Activated gamma-delta T cell (primary cell): ENCODE measurements at places on chromosomes 13 and 19.

- DNase-seq = no peak
Measured at GRCh38 chr19:41837981-41838708, 6.3 kb downstream of the LYPD4 start.

- no peak for DNase-seq
Measured at GRCh38 chr19:17553256-17553655, 2.2 kb upstream of the COLGALT1 start.

GRCh38 chr19:1503089-1503924 lies 9.5 kb downstream of the ADAMTSL5 start:
- peak; percentile 41 for DNase-seq

- DNase-seq = no peak
Measured at GRCh38 chr13:98556968-98557631, 19.8 kb downstream of the STK24 start.

DNA sequence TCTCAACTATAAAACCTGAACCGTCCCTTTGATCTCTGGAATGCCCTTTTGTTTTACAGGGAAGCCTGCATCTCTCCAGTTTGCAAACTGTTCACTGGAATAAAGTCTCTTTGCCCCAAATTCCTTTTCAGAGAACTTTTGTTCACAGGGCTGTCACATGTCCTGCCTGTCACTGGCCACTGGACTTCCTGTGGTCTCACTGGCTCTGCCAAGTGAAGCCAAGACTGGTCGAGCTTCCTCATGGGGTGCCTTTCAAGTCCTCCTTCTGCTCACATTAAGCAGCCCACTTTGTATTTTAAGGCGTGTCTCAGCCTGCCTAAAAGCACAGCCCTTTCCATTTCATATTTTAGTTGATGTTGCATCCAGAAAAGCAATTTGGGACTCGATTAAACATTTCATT lies 215.7 kb downstream of the KATNAL1 start:
- DNase-seq = no peak

DNA sequence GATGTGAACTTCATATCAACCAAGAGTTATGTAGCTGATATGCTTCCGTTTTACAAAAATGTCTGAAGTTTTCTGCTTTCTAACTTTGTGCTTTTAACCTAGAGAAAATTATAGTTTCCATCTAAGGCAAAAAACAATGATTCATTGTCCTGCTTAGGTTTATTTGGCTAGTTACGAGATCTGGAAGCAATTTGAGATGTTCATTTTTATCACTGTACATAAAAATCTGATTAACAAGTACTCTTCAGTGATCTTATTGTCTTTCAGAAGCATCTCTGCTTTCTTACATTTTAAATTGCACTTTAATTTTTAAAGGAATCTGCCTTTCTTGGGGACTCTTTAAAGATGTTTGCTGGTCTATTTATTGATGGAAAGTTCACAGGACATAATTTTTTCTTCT lies 188.1 kb downstream of the RFC3 start:
- DNase-seq = no peak

GRCh38 chr19:19095691-19096090 lies 31.9 kb downstream of the SLC25A42 start:
- DNase-seq = no peak

GRCh38 chr13:75135325-75135825 lies 346.6 kb downstream of the TBC1D4 start:
- DNase-seq = no peak

GRCh38 chr13:77196052-77196618 lies 130.8 kb downstream of the MYCBP2 start:
- no peak for DNase-seq

DNA sequence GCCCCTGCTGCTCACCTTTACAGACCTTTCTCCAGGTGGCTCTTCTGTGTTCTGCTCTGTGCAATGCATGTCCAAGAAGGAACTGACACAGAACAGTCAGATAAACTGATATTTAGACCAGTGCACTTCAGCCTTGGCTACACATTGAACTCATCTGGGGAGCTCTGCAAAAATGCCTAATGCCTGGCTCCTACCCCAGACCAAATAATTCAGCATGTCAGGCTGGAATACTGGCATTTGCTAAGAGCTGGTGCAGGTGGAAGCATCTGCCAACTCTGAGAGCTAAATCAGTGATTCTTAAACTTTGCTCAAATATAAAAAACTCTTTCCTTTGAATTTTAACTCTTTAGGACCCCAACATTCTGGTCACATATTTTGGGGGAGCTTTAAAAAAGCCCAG lies 118.2 kb upstream of the TSC22D1 start:
- DNase-seq = no peak

DNA sequence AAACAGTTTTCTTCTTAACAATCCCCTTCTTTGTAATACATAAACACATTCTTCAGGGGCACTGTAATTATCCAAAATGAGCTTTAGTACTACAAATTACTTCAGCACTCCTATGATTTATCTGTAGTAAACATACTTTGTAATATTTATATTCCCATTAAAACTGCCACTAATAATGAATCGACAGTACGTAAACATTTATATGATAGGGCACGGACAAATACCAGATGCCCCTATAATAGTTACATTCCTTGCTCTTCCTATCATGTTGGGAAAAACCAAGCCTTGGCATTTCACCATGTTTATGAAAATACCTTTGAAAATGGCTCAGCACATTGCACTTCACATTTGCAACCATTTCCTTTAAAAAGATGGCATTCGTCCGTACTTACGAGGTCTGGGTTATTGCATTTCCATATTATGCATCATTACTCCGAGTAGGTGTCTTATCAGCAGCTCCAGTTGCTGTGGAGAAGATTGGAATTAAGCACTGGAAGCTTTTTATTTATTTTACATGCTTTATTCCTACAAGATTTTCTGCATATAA lies 1043.4 kb downstream of the DIAPH3 start:
- no peak for DNase-seq

GRCh38 chr13:31862828-31863227 lies 123.5 kb downstream of the RXFP2 start:
- DNase-seq = no peak

- no peak for DNase-seq
Measured at GRCh38 chr19:29815231-29815630, 3.4 kb downstream of the CCNE1 start.

DNA sequence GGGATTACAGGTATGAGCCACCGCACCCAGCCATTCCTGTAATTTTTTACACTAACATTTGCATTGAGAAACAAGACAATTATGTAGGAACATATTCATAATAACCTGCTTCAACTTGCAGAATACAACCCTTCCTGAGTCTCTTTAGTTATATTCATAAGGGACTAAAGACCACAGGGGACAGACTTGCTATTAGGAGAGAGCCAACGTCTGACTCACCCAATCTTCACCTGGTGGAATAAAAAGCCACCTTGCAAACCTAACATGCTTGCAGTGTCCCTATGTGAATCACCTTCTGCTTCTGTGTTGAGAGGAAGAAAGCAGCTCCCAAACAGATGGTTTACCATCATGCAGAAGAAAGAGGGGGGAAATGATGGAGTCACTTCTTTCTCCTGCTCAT lies 456.1 kb downstream of the PCDH9 start:
- DNase-seq = no peak

- no peak for DNase-seq
Measured at GRCh38 chr13:81686877-81687276, 1346.0 kb upstream of the SPRY2 start.

DNA sequence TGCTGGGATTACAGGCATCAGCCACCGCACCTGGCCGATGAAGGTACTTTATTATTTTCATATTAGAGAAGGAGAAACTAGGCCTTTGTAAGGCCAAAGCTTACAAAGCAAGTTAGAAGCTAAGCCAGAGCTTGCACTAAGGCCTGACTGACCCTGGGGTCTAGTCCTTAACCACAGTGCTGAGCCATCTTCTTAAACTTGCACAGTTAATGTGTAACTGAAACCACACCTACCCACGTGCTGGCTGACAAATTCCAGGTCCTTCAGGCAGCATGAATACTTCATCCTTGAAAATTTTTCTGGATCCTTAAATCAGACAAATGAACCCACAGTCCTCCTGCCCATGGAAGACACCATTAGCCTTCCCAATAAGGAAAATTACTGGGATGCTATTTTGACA lies 880.6 kb downstream of the UQCRFS1 start:
- no peak for DNase-seq

- DNase-seq = no peak
Measured at GRCh38 chr13:94109715-94110374, 369.6 kb downstream of the DCT start.

GRCh38 chr19:17183858-17184321 lies 31.3 kb upstream of the USE1 start:
- DNase-seq = no peak

DNA sequence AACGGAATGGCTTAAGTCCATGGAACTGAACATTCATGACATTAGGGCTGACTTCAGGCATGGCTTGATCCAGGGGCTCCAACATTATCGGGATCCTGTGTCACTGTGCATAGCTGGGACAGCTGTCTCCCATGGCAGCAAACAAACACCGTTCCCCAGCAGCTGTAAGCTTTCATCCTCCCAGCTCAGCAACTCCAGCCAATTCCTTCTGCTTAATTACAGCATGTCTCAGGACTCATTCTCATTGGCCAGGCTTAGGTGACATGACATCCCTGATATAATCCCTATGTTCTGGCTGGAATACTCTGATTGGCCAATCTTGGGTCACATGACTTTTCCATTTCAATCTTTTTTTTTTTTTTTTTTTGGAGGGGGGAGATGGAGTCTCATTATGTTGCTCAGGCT lies 10.9 kb upstream of the TLE5 start:
- DNase-seq = no peak

DNA sequence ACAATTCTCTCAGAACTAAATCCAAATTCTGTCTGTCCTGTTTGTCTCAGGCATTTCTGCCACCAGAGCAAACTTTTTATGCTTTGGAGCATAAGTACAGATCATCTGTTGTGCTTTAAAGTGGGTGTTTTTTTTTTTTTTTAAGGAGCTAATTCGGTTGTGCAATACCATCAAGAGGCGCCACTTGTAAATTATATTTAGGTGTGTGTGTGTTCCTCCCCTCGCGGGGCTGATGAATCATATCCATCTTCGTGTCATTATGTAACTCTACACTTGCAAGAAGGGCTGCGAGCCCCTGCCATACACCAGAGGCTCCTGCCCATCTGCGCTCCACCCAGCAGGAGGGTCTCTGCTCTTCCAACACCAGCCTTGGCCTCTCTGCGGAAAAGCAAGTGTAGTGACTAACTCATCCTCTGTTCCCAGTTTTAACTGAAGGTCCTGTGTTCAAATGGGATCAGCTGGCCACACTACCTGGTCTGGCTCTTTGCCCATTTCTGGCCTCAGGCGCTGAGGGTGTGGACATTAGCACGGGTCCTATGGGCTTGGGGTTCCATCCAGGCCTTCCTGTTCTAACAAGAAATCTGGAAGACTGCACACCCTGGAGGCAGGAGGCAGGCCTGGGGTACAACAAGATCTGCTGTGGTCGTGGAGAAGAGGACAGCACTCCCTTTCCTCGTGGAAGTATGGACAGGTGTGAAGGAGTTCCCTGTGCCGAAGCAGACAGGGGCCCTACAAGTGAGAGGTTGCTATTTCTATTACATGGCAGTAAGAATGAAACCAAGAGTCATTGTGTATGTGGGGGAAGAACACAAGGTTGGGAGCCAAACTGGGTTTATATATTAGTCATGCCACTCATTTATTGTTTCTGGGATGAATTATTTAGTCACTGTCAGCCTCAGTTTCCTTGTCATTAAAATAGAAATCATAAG lies 96.1 kb upstream of the MBNL2 start:
- no peak for DNase-seq

- no peak for DNase-seq
Measured at GRCh38 chr19:3722443-3723109, 14.4 kb downstream of the TJP3 start.

GRCh38 chr19:49553451-49554271 lies 25.9 kb downstream of the RCN3 start:
- no peak for DNase-seq
